ENCODE measurements at places on chromosomes 6 and 20.

GRCh38 chr20:33687370-33687915 is 1.3 kb upstream of the E2F1 start:
- no peak for DNase-seq

DNA sequence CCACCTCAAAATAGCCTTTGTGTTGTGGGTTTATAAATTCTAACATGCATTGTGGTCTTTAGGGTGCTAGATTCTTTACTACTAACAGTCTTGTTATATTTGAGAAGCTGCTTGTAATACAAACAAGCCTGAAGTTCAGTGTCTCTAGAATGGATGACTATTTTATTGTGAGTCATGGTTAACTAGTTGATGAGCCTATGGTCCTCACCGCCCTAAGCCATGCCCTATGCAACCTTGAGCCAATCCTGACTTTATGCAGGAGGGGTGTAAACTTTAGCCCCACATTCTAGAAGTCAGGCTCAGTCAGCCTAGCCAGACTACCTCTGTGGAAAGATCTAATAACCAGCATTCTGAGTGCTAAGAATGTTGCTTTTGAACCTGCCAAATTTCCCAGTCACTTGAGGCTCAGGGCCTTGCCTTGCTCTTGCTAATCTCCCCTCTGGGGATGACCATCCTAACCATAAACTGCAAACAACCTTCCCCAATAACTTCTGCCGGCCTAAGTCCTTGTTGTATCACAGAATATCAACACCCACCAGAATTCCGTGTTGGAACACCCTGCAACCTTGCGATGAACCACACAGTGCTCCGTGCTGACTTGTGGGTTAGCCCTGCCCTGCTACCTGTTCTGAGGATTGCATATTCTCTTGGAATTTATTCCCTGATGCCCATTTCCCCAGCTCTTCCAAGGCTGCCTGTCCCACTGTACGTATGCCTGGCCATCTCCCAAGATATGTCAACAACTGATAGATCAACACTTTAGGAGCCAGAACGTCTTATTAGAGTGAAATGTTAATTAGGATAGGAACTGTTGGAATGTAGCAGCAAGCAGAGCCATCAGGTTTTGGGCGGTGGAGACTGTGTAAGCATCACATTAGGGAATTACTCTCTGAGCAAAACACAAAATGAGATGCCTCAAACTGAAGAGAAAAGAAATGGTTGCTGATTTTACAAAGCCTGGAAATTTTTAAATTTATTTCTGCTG is 71.7 kb upstream of the CEP85L start:
- DNase-seq, result no peak

DNA sequence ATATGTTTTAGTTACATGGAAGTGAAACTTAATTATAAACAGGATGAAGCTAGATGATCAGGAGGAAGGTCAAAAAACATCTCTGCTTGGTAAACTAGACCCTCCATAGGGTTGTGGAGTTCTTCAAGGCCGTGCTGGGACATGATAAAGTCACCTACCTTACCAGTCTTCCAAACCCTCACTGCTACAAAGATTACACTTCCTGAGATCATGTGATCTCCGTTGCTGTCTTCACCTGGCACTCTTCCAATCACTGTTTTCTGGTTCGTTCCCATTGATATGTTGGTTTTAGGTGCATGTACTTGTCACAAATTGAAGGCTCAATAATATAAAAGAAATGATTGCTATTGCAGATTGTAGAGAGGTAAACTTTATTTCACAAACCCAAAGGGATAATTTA is 161.5 kb upstream of the MAN1A1 start:
- DNase-seq, result no peak

DNA sequence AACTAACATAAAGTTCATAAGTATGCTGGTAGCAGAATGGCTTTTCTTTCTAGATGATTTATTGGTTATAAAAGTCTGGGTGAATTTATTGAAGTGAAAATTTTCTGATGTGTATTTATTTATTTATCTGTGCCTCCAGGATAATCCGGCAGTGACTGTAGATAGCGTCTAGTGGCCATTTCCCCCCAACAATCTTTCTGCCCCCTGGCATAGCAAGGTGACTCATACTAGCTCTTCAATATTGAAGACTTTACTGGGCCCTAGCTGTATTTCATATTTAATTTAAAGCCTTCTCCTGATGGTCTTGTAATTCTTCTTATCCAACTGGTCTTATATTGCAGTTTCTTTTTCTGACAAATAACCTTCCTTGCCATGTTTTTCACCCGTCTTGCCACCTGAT is 154.1 kb upstream of the SGK1 start:
- no peak for DNase-seq

- peak; percentile 0 for DNase-seq
Measured at GRCh38 chr20:13995086-13995665, at the start of gene MACROD2. MACROD2 (plus strand) TSS chr20:13995516.

DNA sequence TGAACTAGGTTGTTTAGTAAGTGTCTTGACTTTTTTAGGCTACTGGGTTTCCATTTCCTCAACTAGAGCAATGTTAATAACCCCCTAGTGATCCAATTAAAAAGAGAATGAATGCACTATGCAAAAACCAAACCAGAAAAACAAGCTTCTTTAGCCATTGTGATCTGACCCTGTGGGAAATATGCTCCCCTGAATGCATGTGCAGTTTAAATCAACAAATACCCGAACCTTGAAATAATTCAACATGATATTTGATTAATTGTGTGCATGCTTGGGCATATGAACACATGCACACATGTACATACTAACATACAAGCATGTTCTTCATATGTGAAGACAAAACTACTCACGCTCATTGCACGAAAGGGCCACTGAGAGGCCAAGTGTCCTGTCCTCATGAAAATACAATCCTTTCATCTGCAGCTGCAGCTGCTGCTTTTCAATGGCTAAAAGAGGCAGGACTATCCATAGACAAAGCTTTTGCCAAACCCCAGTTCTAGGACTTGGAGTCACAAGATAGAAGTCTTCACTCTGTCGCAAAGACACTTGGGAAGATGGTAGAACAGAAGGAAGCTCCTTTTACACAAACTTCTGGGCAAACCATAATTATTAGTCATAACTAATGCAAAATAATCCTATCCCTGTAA is 207.1 kb upstream of the POU3F2 start:
- DNase-seq, result no peak

Data from thymus (tissue), 14 donors.